ENCODE measurements at places on chromosomes 5 and 9.

- no peak for DNase-seq
Observed at GRCh38 chr5:126192226-126192625, 231.0 kb upstream of the GRAMD2B start.

GRCh38 chr5:14913096-14913495 lies 41.5 kb upstream of the ANKH start:
- no peak for DNase-seq

GRCh38 chr9:82124090-82124489 lies 135.5 kb downstream of the SPATA31D1 start:
- DNase-seq: no peak

GRCh38 chr9:115103746-115104477 lies 14.0 kb downstream of the TNC start:
- DNase-seq: no peak

Measured in stimulated activated CD4-positive, alpha-beta T cell treated with anti-CD3 and anti-CD28 coated beads, Interleukin-1b, Interleukin-23, amount 100 ng/mL, for 48 hours (primary cell).